ENCODE measurements at places on chromosomes 16 and 17.

- peak; percentile 90 for DNase-seq
These were observed 23.1 kb downstream of the STAT5A start for GRCh38 chr17:42311240-42312034.

DNA sequence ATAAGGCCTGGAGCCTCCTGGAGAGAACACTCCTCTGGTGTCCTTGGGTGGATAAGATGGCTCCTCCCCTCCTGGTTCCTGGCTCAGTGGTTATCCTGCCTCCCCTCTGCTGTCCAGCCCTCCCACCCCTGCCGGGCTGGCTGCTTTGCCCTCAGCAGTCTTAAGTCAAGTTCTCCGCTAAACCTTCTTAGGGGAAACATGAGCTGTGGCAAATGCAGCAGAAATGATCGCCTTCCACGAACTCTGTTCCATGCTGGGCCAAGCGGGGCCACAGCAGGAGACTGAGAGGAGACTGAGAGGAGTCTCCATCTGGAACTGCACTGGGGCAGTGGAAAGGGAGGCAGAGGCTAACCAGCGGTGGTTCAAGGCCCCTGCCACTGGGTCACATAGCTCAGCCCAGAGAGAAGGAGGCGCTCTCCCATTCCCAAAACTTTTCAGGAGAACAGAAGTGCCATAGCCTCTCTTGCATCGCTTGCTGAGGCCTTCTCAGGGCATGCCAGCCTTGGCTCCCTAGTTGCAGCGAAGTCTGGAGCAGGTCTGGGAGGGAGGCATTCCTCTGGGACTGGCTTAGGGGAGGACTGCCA lies 26.9 kb downstream of the TNS4 start:
- no peak for DNase-seq

GRCh38 chr16:70467113-70467512 lies 12.7 kb downstream of the FCSK start:
- DNase-seq: no peak

- DNase-seq: no peak
These were observed 10.7 kb upstream of the PRPF8 start for GRCh38 chr17:1695365-1695764.

DNA sequence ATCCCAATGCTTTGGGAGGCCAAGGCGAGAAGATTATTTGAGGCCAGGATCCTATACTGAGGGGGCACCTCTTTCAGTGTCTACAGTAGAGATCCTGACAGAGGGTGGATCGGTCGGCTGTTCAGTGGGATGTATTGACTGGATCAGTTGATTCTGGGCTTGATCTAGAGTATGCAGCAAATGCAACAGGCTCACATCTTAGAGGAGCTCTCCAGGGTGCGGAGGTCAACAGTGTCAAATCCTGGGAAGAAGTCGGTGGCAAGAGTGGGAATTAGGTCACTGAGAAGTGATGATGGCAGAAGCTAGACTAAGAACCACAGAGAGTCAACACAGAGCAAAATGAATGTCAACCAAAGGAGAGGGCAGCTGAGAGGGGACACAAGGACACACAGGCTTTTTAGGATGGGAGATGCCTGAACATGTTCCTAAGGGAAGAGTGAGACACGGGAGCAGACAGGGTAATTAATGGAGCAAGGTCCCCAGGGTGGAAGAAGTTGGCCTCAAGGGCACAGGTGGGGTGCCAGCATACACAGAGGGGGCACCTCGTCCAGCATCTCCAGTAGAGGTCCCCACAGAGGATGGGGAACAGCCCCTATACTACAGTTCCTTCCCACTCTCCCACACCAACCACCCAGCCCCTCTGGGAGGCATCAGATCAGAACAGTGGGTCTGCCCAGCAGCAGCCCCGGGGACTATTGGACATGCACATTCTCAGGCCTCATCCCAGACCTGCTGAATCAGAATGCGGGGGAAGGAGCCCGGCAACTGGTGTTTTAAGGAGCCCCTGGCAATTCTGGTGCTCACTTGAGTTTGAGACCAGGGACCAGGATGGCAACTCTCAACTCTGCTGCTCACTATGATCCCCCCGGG lies 10.0 kb upstream of the CYTH1 start:
- DNase-seq: peak; percentile 3

DNA sequence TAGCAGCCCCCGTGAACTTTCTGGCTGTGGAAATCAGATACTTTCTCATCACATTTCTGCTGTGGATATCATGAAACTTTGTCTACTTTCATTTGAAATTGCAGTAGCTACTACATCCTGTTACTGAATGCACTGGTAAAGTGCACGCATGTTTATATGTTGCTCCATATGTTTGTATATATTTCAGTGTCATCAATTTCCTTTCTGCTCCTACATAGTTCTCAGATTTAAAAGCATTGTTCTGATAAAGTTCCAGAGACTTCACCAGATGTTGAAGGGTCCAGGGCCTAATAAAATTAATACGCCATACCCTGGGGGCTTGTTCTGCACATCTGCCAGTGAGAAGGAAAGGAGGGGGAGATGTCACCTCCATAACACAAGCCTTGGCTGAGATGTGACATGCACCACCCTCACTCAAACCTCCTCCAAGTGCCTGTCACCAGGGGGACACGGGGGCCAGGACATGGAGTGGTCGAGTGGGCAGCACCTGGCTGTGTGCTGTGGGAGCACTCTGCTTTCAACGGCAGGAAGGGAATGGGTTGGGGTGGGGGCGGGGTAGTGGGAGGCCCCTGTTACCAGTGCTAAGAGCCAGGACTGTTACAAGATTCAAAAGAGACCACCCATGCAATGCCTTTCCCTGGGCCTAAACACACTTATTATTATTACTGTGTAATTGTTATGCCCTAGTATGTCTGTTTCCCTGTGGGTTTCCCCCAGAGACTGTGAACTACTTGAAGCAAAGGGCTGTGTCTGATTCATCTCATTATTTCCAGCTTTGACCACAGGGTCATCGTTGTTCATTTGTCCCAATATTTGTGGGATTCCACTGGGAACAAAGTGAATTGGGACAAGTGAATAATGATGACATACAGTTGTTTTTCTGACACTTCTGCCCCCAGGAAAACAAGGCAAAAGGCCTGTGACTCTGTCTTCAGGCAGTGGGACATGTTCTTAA lies 193.4 kb downstream of the FOXL1 start:
- no peak for DNase-seq

DNA sequence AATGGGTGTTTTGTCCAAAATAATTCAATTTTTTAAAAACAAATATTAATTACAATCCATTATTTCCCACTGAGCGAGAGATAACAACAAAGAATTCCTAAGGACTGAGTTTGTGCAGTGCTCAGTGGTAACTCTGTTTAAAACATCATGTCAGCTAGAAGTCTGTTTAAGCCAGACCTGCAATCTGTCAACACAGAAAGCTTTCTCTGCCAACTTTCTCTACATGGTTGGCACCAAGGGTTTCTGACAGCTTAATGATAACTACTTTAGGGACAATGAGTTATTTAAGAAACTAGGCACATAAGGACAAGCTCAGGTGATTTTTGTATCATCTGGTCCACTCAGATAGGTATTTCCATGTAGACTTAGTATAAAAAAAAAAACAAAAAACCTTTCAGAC lies 81.8 kb downstream of the WDR59 start:
- no peak for DNase-seq

DNA sequence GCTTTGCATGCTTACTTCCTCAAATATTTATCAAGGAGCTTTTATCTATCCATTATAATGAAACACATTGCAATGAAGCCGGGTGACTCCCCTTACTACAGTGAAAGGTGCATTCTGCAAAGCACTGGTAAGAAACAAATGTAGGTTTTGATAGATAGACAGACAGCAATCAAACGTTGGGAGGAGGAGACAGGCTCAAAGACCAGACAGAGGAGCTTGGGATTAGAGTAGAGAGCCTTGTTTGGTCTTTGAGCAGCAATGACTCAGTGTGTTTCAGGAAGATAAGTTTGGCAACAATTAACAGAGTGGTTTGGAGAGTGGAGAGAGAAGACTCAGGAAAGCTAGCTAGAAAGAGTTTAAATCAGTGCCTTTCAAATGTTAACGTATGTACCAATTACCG lies 68.8 kb downstream of the ZNF18 start:
- DNase-seq: no peak

All from left cardiac atrium (tissue), 4 donors.